ENCODE measurements at places on chromosomes 11 and 22.

DNA sequence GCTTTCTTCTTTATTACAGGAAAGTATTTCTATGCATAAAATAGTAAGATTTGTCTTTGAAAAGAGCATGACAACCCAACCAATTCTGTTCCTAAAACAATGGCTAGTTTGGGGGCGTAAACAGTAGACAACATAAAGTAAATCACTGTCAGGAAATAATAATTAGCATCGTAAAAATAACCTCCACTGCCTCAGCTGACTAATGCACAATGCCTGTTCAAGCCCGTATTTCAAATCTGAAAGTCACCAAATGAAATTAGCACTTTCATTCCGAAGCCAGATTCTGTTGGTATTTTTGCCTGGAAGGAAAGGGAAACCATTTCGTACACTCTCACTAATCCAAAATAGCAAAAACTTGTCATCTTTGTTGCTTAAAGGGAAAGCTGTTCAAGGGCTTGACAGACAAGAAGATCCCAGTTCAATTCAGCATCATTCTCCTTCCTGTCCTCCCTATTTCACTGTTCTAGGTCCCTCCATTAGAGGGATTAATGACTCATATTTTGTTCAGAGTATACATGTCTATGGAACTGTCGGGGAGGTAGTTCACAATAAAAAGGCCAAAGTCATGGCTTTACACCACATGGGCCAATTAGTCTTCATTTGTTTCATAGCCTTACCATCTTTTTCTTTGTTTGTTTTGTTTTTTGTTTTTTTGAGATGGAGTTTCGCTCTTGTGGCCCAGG is 154.7 kb downstream of the CADM1 start:
- no peak for DNase-seq

DNA sequence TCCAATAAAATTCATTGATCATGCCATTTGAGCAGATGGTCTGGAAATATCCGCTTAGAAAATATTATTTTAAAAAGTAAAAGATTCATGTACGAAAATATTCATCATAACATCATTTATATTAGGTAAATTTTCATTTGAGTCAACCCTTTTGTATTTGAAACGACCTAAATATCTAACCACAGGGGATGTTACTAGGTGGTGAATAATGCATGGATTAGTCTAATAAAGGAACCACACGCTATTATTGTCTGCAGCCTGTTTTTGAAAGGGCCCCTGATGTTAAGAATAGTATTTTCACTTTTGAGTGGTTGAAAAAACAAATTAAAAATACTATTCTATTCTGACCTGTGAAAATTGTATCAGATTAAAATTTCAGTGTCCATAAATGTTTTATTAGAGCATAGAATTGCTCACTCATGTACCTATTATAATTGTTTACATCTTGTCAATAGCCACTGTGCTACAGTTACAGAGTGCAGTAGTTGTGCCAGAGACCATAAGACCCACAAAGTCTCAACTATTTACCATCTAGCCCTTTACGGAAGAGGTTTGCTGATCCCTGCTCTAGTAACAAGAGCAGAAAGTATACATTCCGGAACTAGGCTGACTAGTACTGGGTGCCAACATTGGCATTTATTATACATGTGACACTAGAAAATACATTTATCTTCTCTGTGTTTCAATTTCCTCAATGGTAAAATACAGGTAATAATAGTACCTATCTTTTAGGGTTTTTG is 176.1 kb downstream of the LRRC4C start:
- DNase-seq, result no peak

DNA sequence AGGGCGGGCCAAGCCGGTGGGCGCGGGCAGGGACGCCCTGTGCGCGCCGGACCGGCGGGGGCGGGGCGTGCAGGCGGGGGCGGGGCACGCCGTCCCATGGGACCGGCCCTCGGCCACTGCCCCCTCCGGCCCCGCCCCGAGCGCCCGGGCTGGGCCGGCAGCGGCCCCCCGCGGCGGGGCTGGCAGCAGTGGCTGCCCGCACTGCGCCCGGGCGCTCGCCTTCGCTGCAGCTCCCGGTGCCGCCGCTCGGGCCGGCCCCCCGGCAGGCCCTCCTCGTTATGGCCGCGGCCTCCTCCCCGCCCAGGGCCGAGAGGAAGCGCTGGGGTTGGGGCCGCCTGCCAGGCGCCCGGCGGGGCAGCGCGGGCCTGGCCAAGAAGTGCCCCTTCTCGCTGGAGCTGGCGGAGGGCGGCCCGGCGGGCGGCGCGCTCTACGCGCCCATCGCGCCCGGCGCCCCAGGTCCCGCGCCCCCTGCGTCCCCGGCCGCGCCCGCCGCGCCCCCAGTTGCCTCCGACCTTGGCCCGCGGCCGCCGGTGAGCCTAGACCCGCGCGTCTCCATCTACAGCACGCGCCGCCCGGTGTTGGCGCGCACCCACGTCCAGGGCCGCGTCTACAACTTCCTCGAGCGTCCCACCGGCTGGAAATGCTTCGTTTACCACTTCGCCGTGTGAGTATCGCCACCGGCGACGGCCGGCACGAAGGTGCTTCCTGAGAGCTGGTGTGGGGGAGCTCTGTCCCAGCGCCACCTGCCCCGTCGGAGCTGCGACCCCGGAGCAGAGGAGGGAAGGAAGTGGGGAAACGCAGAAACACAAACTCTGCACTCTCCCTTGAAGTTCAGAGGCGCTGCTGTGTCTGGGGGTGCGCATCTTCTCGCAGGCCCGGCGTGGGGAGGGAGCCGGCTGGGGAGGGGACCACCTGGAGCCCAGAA is at the start of gene KCNQ1:
Gene KCNQ1, plus strand, starts transcription at position 188 of the 925 bp plus-strand sequence. Its CDS starts 91 bp downstream, at position 279.
- DNase-seq, result no peak

- DNase-seq, result no peak
These were observed 1.9 kb downstream of the GRAMD4 start for GRCh38 chr22:46622081-46622521.

DNA sequence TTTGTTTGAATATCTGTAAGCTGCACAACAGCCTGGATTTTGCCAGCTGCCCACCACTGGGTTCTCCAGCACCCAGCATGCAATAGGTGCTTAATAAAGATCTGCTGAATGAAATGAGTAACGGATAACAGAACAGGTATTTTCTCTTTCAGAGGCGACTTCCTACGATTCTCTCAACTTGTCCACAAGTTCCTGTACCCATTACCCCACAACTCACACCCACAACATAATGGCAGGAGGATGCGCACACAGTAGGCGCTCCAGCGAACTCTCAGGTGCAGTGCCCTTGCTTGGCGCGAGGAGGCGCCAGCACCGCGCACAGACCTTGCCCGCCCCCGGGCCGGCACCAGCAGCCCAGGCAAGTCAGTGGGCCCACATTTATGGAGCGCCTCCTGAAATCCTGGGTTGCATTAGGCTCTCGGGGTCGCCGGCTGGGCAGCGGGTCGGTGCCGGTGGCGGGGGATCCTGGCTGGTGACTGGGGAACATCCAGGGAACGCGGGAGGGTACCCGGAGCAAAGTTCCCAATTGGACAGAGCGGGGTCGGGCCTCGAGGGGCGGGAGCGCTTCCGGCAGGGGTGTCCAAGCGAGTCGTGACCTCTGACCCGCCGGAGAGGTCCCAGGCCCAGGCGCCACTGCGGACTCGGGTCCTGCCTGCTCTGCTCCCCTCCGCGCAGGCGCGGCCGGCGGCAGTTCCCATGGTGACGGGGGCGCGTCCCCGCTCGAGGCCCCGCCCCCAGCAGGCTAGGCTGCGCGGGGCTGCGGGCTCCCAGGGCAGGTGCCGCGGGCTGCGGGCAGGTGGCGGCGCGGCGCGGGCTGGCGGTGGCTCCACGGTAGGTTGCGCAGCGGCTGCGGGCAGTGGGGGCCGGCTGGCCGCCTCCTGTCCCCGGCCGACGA is at the start of gene KIAA1671:
Gene KIAA1671, plus strand, starts transcription at position 775 of the 895 bp plus-strand sequence. CDS start 75,284 bp downstream, outside the sequence.
- DNase-seq, result peak; percentile 65

DNA sequence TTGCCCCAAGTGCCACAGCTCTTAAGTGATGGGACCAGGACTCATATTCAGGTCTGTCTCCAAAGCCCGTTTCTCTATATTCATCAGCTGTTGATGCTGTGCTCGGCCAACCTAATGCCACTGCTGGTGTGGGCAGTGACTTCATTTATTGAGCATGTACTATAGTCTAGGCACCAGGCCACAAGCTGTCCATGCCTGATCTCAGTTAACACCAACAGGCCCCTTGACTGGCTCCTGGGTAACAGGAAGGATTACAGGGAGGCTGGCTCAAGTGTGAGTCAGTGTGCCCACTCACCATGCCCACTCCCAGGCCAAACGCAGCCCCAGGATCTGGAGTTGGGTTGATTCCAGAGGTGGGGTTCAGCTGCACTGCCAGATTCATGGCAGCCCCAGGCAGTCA is 8.6 kb upstream of the CRYBB2 start:
- DNase-seq, result no peak

- DNase-seq, result peak; percentile 25
These were observed 14.9 kb downstream of the TMEM258 start for GRCh38 chr11:61777234-61778090.

GRCh38 chr11:121109916-121110586 is 9.0 kb downstream of the TECTA start:
- DNase-seq, result no peak

GRCh38 chr11:2316169-2316962 is 14.6 kb downstream of the TSPAN32 start:
- DNase-seq, result no peak

GRCh38 chr11:629237-629583 is 2.2 kb upstream of the SCT start:
- DNase-seq, result no peak

GRCh38 chr22:41798736-41799135 is 1.7 kb upstream of the CCDC134 start:
- DNase-seq, result no peak

GRCh38 chr11:15699978-15700377 is 585.3 kb downstream of the INSC start:
- no peak for DNase-seq

Data from stimulated activated CD8-positive, alpha-beta memory T cell treated with anti-CD3 and anti-CD28 coated beads, Interleukin-7, amount 100 ng/mL, for 48 hours (primary cell).